NCI-H2029 (cell line): ENCODE measurements at places on chromosomes 2 and 18.

- DNase-seq, result no peak
Observed at GRCh38 chr18:79850731-79851130, 53.0 kb downstream of the KCNG2 start.

DNA sequence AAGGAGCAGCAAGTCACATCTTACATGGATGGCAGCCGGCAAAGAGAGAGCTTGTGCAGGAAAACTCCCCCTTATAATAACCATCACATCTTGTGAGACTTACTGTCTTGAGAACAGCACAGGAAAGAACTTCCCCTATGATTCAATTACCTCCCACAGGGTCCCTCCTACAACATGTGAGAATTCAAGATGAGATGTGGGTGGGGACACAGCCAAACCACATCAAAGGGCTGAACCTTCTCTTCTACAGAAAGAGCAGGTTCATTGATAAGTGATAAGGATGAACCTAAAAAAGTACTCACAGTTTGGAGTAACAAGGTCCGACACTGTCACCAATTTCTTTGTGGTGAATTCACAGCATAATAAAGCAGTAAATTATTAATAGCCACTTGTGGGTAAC, 422.2 kb upstream of the FSIP2 start:
- DNase-seq, result no peak

DNA sequence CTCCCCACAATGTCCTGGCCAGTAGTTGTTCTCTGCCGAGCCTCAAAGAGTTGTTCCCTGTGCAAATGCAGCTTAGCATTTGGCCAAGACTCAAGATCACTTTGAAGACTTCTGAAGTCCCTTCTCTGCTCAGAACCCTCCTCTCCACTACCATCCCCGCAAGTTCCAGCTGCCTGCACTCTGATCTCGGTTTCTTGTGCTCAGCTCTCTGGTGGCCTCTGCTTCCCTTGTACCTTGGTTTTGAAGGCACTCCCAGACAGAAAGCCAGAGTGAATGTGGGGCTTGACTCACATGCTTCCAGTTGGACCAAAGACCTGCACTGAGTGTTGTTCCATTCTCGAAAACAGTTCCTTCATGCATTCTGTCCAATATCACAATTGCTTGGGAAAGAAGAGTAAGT, 28.6 kb downstream of the CRACDL start:
- no peak for DNase-seq

- DNase-seq, result no peak
Observed at GRCh38 chr2:172079416-172079815, 5.9 kb upstream of the DLX1 start.

DNA sequence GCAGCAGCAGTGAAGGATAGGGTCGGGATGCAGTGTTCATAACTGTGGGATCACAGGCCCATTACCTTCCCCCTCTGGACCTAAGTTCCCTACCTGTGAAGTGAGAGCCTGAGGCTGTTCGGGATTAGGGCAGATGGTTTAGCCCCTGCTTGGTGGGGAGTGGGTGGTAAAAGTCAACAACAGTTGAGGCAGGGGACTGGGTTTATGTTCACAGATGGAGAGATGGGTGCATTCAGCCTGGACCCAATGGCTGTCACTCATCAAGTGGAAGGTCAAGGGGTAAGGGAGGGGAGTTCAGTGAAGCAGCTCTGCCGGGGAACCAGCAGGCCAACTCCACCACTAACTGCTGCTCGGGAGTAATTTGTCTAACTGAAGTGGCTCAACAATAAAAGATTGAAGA, 180.4 kb downstream of the FAM210A start:
- no peak for DNase-seq

GRCh38 chr18:60503199-60503598, 130.6 kb upstream of the MC4R start:
- no peak for DNase-seq

GRCh38 chr2:133405252-133405651, 163.0 kb downstream of the NCKAP5 start:
- no peak for DNase-seq

DNA sequence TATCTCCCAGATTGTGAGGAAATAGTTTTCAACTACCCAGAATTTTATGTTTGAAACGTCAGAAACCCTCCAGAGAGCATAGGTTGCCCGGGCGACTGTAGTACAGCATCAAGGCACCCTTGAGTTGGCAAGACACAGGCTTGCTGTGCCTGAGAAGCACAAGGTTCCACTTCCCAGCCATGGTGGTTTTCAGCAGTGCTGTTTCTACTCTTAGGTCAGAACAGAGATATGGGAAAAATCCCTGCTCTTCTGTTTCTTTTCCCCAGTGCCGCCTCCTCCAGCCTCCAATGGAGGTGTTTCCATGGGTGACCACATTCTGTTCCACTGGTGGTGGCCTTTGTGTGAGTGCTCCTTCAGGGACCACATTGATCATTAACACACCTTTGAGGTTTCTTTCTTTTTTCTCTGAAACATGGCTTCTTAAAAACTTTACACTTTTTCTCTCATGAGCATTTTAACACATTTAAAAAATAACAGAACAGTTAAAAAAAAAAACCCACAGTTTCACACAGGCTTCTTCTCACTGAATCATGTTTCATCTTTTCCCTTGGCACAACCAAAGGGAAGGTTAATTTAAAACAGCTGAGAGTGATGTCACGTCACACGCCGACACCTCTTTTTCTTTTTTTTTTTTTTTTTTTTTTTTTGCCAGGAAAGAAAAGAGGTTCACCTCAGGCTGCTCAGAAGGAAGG, 229.3 kb upstream of the HDAC4 start:
- DNase-seq, result no peak

DNA sequence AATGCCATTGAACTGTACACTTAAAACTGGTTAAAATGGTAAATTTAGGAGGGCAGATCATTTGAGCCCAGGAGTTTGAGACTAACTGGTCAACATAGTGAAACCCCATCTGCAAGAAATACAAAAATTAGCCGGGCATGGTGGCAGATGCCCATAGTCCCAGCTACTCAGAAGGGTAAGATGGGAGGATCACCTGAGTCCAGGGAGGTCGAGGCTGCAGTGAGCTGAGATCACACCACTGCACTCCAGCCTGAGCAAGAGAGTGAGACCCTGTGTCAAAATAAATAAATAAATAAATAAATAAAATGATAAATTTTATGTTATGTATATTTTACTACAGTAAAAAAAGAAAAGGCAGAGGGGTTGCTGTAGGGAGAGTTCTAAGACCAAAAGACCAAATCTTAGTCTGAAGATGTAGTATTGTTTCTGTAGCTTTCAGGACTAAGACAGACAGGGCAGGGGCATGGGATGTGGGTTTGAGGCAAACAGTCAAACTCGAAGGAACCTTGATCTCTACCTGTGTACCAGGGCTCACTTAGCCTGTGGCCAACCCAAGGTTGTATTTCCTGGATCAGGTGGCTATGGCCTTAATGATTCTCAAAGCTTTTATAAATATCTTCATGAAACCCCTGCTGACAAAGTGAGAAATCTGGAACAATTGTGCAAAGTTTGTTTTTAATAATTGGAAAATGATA, 316.7 kb downstream of the CYRIA start:
- no peak for DNase-seq

DNA sequence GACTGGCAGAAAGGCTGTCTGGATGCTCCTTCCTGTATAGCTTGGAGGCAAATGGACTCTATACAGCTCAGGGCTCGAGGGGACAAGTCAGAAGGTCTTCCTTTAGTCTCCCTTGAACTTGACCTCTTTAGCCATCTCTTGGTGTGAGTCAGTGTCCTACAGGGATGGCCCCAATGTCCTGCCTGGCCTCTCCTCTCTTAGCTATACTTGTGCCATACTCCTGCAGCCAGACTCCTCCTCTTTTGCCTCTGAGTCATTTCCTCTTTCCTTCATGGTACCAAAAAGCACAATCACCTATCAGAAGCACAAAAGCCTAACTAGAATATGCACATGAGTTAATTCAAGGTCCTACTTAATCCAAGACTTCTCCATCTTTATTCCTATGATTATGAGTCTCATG, 112.7 kb downstream of the XRCC5 start:
- no peak for DNase-seq

DNA sequence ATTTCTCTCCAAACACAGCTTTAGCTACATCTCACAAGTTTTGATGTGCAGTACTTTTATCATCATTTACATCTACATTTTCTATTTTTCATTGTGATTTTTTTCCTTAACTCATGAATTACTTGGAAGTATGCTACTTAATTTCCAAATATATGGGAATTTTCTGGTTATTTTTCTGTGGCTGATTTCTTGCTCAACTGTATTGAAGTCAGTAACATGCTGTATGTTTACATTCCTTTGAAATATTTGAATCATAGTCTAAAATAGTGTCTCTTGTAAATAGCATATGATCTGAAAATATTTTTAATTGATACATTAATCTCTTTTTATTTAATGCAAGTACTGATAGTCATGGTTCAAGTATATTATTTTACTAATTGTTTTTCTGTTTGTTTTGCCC, 26.0 kb upstream of the GALNT5 start:
- DNase-seq, result no peak

GRCh38 chr2:73862987-73863386, 29.8 kb upstream of the ACTG2 start:
- no peak for DNase-seq

GRCh38 chr2:69933254-69933828, 18.4 kb downstream of the MXD1 start:
- no peak for DNase-seq

- no peak for DNase-seq
Observed at GRCh38 chr2:175003875-175004729, 1.1 kb downstream of the CHN1 start.

GRCh38 chr2:86455181-86455580, 14.0 kb downstream of the KDM3A start:
- no peak for DNase-seq

DNA sequence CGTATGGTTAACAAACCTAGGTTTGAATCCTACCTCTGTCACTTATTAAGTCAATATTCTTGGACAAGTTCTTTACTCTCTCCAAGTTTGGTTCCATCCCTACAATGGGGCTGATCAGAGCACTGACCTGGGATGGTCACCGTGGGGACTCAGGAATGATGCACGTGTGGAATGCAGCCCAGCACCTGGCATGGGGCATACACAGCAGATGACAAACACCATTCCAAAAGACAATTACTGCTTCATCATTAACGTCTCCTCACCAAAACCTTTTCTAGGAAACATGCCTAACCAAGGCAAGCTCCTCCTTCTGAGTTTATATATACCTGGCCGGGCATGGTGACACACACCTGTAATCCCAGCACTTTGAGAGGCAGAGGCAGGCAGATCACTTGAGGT, 532.9 kb upstream of the ID2 start:
- DNase-seq, result no peak

- DNase-seq, result no peak
Observed at GRCh38 chr2:107525406-107525805, 301.3 kb upstream of the RGPD4 start.

- DNase-seq, result no peak
Observed at GRCh38 chr2:151782378-151783132, 45.7 kb downstream of the ARL5A start.

DNA sequence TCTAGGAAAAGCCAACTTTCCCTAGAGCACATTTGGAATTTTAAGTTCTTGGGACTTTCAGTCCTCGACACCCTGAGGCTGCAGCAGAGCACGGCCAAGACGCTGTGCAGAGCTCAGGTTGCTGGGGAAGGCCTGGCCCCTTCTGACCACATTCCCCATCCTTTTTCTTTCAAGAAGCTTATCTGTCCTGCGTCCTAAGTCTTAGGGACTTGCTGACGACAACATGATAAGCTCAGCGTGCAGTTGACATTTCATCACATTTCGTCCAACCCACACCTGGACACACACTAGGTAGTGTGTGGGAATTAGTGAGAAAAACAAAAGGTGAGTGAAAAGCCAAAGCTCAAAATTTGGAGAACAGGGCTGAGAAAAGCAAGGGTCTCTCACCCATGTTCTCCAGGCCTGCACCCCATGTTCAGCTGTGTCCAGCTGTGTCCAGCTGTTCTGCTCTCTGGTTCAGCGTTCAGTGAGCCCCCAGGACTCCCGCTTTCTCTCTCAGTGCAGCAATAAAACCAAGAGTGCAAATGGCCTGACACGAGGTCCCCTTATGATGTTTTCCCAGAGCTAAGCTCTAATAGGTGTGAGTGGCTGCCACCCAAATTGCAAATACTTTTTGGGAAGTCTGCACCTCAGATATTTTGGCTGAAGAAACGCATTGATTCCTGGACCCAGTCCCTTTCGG, 101.9 kb downstream of the RGPD3 start:
- no peak for DNase-seq
